Urothelium cell line (cell line): ENCODE measurements at places on chromosomes 5 and 9.

- DNase-seq: peak; percentile 68
Measured at GRCh38 chr9:4137234-4137633, 162.6 kb downstream of the GLIS3 start.

DNA sequence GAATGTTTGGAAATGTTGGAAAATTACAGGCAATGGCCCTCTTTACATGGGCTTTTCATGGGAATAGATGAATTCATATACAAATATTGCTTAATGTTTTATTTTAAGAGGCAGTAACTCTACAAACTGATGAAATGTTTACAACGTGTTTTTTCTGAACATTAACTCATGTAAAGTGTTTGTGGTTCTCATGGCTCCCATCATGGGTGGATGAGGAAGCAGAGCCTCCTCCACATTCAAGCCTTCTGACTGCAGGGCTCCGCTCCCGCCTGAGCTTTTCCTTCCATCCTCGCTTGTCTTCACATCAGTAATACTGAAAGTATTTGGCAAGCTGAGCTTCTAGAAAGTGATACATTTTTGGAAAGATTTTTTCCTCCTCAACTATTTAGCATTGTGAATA lies 204.2 kb downstream of the ARHGAP26 start:
- no peak for DNase-seq

DNA sequence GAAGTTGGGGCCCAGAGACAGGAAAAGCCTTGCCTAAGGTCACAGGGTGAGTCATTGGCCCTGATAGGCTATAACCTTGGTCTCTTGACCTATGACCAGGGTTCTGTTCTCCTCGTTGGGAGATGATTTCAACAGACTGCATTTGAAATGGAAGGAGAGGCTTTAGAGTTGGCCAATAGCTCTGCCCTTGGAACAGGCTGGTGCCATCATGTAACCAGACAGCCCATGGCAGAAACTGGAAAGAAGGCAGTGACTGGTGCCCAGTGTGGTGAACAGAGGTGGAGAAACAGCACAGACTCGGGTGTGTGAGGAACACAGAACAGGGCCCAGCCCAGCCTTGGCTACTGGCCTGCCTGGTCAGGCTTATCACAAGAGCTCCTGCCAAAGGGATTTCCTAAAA lies 109.8 kb upstream of the SLC25A48 start:
- DNase-seq: no peak

GRCh38 chr5:14507156-14507941 lies 74.2 kb upstream of the OTULINL start:
- DNase-seq: no peak

DNA sequence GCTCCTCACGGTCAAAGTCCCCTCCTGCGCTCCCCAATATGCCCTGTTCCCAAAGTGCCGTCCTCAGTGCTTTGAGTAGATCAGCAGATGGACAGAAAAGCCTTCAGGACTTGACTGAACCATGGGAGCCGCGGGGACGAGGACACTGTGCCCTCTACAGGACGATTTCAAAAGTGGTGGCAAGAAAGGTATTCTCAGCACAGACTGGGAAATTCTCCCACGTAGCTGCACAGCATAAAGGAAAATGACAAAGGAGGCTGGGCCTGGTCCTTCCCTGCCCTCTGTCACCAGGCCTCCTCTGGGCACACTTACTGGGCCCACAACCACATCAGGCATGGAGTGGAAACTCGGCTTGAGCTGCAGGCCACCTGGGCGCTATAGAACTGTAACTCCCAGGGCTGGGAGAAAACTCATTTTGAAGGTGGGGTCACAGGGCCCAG lies 16.7 kb upstream of the MTMR12 start:
- DNase-seq: peak; percentile 87

DNA sequence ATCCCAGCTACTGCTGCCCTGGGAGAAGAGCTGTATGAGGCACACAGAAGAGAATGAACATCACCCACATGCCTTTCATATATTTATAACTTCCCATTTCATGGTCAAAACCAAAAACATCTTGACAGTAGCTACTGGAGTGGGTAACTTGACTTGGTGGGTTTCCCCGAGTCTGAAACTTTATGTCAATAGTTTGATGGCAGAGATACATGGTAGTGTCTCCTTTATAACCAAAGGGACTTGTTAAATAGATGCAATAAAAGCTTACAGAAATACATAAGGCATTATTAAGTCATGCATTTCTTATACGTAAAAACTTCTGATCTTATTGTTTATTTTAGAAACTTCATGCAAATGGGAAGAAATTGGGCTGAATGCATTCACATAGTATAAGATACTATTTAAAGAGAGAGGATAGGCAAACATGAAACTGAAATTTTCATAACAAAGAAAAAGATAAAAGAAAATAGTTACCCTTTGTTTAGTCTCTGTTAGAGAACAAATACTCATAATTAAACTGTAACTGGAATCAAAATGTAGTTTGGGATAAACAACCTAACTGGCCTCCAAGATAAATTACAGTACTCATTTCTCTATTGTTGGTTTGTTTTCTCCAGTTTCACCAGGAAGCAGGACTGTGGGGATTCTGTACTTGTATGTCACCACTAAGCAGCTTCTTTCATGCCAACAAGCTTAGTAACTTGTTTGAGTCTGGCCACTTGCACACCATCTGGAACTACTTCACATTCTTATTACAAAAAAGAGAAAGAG lies 459.3 kb upstream of the MEF2C start:
- no peak for DNase-seq

- no peak for DNase-seq
Measured at GRCh38 chr9:93254806-93255493, 71.0 kb downstream of the WNK2 start.

DNA sequence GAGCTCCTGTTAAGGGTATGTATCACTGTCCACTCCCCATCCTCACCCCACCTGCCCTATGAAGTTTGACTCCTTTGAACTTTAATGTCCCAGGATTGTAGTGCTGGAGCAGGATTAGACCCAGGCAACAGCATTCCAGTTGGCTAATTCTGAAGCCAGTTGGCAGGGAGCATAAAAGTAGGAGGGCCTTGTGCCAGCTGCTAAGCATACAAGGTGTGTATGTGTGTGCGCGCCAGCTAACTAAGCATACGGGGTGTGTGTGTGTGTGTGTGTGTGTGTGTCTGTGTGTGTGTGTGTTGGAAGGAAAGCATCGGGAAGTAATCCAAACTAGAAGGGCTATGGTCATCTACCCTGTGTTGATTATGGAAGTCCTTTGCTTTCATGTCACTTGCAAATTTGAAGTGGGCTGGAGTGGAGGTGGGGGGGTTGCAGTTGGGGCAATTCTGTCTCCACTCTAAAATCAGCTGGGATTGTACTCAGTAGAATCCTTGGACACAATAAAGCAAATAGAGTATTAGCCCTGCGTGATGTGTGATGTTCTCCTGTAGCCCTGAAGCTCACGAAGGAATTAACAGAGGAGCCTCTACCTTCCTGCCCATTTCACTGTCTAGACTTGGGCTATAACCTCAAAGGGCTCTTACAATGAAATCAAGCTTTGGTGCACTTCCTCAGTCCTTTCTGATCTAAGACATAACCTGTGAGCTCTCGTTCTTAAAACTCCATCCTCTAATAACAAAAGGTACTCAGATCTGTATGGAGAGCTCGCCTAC lies 26.9 kb downstream of the HMGCR start:
- DNase-seq: no peak

DNA sequence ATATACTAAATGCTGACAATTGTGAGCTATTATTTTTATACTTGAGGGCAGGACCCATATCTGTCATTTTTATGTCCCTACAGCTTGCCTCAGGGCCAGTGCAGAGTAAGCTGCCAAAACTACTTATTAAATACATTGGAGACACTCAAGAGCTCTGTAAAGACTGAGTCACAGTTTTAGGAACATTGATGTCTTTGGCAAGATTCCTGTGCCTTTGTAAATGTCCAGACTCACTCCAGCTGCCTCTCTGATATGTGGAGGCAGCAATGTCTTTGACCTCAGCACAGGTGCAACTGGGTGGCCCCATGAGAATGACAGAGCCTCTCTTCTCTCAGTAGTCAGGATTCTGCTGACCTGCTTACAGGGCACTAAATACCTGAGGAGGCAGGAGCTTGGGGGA lies 363.2 kb downstream of the OSTF1 start:
- peak; percentile 5 for DNase-seq

DNA sequence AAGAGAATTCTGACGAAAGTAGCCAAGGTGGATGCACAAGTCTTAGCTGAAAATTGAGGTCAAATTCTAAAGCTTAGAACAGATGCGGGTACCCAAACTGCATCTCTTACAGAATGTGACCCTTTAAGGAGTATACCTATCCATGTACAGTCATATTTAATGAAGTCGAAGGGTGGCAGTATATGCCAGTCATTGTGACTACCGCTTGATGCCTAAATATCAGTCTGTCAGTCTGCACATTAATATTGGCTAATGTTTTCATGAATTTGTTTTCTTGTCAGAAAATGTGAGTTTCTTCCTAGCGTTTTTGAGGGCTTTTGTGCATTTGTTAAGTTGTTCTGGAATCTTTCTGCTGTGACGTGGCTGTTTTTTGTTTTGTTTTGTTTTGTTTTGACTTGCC lies 264.5 kb upstream of the ELAVL2 start:
- no peak for DNase-seq

DNA sequence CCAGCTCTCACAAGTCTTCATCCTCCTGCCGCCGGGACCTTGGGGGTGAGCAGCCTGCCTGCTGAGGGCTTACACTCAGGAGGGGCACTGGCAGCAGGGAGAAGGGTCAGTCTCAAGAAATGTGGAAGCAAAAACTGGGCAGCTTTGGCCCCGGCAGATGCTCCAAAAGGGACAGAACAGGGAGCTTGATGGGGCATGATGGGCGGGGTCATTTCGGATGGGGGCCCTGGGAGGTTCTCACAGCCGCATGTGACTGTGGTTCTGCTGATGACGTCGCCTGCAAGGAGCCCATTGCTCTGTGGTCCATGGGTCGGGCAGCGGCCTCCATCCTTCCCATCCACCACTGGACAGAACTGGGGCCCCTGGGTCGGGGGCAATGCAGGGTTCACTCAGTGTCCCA lies 76.6 kb downstream of the OLFM1 start:
- no peak for DNase-seq

GRCh38 chr5:108141676-108142075 lies 240.2 kb downstream of the FBXL17 start:
- DNase-seq: no peak

- no peak for DNase-seq
Measured at GRCh38 chr5:117473165-117473564, 898.5 kb upstream of the SEMA6A start.

DNA sequence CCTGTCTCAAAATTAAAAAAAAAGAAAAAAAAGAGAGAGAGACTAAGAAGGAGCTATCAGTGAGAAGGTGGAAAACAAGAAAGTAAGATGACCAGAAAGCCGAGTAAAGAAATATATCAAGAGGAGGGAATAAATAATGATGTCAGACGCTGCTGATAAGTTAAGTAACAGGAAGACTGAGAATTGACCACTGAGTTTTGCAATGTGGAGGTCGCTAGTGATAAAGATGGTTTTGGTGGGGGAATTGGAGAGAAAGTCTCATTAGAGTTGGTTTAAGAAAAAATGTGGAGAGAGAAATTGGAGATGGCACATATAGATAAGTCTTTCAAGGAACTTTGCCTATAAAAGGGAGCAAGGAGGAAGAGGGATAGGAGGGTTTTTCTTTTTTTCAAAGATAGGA lies 91.9 kb downstream of the RAD23B start:
- DNase-seq: no peak

GRCh38 chr5:58775701-58776262 lies 192.9 kb downstream of the RAB3C start:
- DNase-seq: no peak

GRCh38 chr9:81530846-81531245 lies 158.5 kb downstream of the TLE1 start:
- DNase-seq: no peak

DNA sequence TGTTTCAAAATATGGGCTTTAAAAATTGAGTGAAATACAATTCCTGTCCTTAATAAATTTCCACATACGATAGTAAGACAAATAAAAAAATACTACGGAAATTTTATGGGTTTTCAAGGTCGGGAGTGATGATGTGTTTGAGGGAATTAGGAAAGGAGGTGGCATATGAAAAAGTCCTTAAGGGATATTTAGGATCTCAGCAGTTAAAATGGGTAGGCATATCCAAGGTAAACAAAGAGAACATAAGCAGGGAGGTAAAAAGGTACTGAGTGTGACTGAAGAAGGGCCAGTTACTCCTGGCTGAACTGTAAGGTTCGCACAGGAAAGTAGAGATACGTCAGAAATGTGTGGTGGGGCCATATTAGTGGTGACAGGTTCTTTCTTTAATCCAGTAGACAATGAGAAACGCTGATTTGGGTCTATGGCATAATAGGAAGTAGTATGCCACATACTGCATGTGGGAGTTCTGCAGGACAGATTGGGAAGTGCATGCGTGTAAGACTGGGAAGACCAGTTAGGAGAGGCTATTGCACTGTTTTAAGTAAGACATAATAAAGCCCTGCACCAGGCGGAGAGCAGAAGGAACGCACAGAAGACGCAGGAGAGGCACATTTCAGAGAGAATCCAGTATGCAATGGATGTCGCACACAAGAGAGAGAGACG lies 937 bp upstream of the HMGCR start:
- DNase-seq: peak; percentile 60

DNA sequence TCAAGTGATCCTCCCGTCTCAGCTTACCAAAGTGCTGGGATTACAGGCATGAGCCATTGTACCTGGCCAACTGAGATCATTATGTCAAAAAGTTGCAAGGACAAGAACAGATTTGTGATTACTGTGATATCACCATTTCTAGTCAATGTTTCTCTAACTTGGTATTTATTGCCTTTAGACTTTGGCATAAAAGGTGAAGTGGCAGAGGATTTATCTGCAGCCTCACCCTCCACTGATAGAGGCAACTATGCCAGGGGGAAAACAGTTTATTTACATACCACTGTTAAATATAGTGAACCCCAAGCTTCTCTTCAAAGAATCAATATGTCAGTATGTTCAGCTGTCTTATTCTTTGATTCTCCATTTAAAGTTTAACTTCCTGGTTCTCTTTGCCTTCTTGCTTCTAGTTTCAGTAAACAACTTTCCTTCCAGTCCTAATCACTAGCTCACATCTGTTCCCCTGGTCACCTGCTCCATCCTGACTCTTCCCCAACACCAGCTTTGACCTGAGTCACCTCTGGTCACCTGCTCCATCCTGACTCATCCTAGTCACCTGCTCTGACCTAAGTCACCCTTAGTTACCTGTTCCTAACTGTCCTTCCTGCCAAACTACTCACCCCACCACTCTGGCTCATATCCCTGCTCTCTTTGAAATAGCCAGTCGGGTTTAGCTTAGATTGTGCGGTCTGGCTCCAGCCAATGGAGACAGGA lies 29.9 kb downstream of the SEMA6A start:
- no peak for DNase-seq

DNA sequence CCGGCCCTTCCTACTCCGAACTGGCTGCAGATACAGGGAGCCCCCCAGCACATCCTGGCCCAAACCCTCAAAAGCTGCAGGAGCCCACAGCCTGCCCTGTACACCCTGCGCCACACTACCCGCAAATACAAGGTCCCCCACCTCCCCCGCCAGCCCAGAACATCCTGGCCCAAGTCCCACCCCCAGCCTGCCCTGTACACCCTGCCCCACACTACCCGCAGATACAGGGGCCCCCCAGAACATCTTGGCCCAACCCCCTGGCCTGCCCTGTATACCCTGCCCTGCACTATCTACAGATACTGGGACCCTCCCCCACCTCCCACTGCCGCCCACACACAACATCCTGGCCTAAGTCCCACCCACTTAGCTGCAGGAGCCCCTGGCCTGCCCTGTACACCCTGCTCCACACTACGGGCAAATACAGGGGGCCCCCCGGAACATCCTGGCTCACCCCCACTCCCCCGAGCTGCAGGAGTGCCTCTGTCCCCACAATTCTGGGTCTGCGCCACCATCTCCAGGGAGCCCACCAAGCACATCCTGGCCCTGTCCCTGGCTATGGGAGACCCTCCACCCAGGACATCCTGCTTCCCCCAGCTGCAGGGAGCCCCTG lies 8.3 kb downstream of the LPCAT1 start:
- no peak for DNase-seq

GRCh38 chr5:148201151-148201550 lies 1.7 kb upstream of the SPINK6 start:
- no peak for DNase-seq
